ENCODE measurements at places on chromosomes 3 and 15. TPM values are rescaled to one million over a fixed set of nuclear protein-coding genes. Genes with fewer than 3 reads are reported as not detected.

Gene SLC4A7
- total RNA-seq, result 260 TPM

Gene MOBP
- total RNA-seq, result 0.13 TPM

Gene ADAMTSL3
- total RNA-seq, result under 0.01 TPM

Gene PARP14
- 69.0 TPM for total RNA-seq

Gene KCNMB2
- not detected for total RNA-seq

Gene BRPF1
- total RNA-seq, result 21.8 TPM

Gene TM4SF1
- total RNA-seq, result 906 TPM

Gene OSBPL10
- total RNA-seq, result 54.9 TPM

Gene GOLGA8N
- total RNA-seq, result 3.0 TPM

Gene ITIH3
- not detected for total RNA-seq

Gene CHL1
- not detected for total RNA-seq

Gene TF
- total RNA-seq, result not detected

Gene SLC15A2
- total RNA-seq, result 0.36 TPM

Gene ARPC4
- total RNA-seq, result 225 TPM

Gene ZNF774
- total RNA-seq, result 5.3 TPM

Gene KCNMB3
- total RNA-seq, result 1.6 TPM

Gene TTLL13
- not detected for total RNA-seq

Gene PTH1R
- total RNA-seq, result not detected

Gene C3orf85
- not detected for total RNA-seq

Gene ZNF639
- 68.1 TPM for total RNA-seq

Gene CXCR6
- not detected for total RNA-seq

Gene GPR27
- 0.07 TPM for total RNA-seq

Gene LRRIQ4
- 0.07 TPM for total RNA-seq

Gene CHRM5
- not detected for total RNA-seq

Gene SLC7A14
- 2.4 TPM for total RNA-seq

Gene TJP1
- total RNA-seq, result 144 TPM

Gene ANKRD63
- 0.22 TPM for total RNA-seq

Gene RAD54L2
- total RNA-seq, result 38.1 TPM

Gene MKRN2OS
- total RNA-seq, result not detected

Gene TM6SF1
- 42.3 TPM for total RNA-seq

Gene MTFMT
- total RNA-seq, result 30.0 TPM

Gene TGM4
- 0.13 TPM for total RNA-seq

Gene CHDH
- 1.1 TPM for total RNA-seq

Gene ATP13A5
- not detected for total RNA-seq

Gene PGBD4
- total RNA-seq, result 1.7 TPM

Gene SLC30A4
- 6.8 TPM for total RNA-seq

Gene MESP1
- 0.36 TPM for total RNA-seq

Gene CEP152
- total RNA-seq, result 23.9 TPM

Gene NLGN1
- total RNA-seq, result 52.5 TPM

Gene SCAANT1
- total RNA-seq, result not detected

Gene ANKRD28
- total RNA-seq, result 199 TPM

Gene SLC9C1
- total RNA-seq, result 0.57 TPM

Gene HGD
- 0.13 TPM for total RNA-seq

Measured in thoracic aorta endothelial cell (primary cell).